HCEC 1CT (cell line): ENCODE measurements at places on chromosomes 7 and 10.

DNA sequence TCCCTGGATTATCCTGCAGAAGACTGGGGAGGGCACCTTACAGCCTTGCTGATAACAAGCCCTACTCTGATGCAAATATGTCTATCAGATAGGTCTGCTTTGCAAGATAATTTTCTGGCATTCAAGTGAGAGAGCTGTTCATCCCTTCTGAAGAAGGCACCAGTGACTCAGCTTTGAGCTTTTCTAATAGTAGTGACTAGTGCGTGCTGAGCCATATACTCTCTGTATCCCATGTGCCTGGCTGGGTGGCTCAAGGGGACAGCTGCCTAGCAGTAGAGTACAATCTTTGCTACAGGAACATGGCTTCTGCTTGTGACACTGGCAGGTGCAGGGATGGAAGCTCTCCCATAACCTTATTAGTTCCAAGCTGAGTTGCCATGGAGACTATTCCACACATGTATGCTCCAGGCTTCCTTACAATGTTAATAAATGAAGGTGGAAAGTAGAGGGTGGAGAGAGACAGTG lies 35.0 kb upstream of the ABCB4 start:
- no peak for DNase-seq

- DNase-seq, result peak; percentile 74
Measured at GRCh38 chr7:158734861-158735260, 30.3 kb upstream of the NCAPG2 start.

- DNase-seq, result no peak
Measured at GRCh38 chr7:12635830-12636229, 51.6 kb upstream of the ARL4A start.

- DNase-seq, result no peak
Measured at GRCh38 chr7:22989643-22990587, 24.0 kb downstream of the HYCC1 start.

GRCh38 chr10:88194041-88194887 lies 330.8 kb downstream of the PTEN start:
- no peak for DNase-seq

DNA sequence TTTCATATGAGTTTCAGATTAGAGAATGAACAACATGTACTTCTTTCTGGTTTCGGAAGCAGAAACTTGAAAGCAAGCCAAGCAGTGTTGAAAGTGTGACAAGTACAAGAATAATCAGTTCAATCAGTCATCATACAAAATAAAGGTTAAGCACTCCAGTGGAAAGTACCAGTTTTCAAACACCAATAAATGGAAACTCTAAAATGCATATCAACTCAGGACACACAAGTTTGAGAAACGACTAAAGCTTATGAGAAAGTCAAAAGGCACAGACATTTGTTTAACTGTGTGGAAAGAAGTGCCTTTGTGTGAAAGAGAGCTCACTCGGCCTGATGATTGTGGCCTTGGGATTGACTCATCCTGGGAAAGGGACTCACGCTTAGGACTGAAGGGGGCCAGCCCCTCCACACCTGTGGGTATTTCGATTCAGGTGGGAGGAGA lies 60.6 kb upstream of the AKR1C1 start:
- DNase-seq, result no peak

DNA sequence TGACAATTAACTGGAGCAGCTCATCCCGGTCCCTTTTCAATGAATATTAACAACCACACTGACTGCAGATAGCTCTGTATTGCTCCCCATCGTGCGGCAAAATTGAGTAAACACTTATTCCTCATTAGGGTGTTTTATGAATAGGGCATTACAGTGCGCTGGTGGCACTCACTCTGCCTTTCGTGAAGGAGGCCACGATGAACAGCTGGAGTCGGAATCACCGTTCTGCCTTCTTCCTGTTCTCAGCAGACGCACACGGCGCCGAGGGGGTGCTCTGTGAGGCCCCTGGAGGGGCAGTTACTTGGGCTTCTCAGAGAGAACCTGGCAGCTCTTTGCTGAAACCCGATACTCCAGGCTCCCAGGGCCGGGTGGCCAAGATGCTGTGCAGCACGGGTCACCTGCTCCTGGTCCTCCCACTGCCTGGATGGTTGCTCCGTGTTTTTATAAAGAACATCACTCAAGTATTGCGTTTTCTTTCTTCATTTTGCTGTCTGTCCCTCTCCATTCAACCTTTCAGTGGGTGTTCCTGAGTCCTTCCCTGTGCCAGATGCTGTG lies 241.9 kb downstream of the GLRX3 start:
- no peak for DNase-seq

- DNase-seq, result no peak
Measured at GRCh38 chr7:127968547-127968946, 62.7 kb downstream of the LRRC4 start.

DNA sequence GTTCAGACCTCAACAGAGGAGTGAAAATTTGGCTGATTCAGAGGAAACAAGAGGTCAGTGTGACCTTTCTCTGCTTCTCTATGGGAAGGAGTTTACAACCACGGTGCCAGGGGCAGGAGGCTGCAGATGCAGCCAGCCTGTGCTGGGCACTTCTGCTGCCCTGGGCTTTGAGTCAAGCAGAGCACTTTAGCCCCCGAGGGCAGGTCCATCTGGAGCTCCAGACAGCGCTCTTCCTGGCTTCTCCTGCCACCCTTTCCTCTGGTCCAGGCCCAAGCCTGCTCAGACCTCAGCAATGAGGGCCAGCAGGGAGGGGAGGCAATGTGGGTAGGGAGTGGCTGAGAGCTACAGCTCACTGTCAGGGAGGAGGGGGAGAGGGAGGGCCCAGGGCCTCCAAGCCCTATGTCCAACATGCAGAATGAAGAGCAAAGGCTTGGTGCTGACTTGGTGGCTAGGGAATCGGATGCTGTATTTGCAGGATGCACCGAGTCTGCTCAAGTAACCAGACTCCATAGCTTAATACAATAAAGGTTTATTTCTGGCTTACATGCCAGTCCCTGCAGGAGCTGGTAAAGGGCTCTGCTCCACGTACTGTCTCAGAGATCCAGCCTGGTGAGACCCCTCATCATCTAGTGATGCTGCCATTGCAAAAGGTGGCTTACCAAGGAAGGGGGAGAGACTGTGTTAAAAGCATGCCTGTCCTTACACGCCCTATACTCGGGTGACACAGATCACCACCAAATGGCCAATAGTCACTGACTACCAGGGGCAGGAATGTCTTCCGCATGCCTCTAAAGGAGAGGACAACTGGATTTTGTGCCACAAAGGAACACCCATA lies 481.6 kb downstream of the RPS24 start:
- DNase-seq, result no peak

- no peak for DNase-seq
Measured at GRCh38 chr10:86308056-86308455, 58.5 kb downstream of the GRID1 start.

DNA sequence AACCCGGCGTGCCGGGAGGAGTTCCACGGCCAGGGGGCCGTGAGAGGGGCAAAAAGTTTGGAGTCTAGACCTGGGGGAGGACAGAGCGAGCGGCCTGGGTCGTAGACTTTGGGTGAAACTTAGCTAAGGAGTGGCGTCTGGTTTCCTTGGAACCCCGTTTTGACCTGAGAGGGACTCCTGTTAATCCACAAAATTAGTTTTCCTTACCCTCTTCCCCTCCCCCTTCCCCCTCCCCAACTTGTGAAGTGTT lies 574 bp downstream of the MARCHF5 start:
- DNase-seq, result no peak

DNA sequence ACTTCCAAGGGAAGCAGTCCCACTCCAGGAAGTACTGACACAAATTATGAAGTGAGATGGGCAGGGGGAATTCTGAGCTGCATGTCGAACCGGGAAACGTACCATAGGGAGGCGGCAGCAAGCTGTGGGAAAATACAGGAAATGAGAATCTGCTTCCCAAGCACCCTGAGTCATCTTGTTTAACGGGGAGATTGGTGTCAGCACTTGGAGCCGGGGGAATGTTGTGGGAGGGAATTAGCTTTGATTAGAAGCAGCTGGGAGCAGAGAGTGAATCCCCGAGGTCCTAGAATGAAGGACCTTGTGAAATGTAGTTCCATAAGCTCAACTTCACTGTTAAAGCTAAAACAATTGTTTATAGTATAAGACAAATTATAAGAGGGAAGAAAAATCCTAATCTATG lies 141.4 kb upstream of the PRKCQ start:
- peak; percentile 98 for DNase-seq

GRCh38 chr7:51111241-51111940 lies 205.2 kb downstream of the COBL start:
- DNase-seq, result no peak

DNA sequence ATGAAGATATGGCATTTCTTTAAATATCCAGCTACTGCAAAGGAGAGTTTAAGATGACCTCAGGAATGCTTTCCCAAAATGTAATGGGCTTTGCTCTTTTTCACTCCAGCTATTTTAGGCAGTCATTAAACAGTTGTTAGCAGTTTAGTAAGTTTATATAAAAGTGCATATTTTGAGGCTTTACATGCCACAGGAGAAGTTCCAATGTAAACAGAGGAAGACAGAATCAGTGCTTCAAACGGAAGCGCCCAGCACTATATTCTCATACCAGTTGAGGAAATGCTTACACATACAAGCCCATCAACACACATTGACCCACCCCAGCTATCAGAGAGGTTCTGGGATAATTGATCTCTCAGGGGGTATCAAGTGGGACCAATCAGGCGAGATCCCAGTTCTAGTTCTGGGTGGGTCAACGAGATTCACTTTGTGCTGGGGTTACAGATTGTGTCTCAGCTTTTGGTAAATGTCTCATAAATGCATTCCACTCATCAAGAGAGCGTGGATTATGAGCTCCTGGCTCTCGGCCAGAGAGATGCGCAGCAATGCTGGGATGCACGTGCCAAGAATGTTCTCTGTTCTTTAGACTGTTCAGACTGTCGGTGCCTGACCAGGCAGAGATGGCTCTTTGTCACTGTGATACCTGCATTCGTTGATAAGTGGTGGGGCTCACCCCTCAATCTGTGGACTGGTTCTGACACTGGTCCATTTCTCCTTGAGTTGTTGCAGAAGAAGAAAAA lies 55.0 kb downstream of the CACNB2 start:
- peak; percentile 75 for DNase-seq

- no peak for DNase-seq
Measured at GRCh38 chr7:8151161-8151725, 110.7 kb downstream of the ICA1 start.

- DNase-seq, result no peak
Measured at GRCh38 chr10:55374060-55374459, 573.0 kb upstream of the PCDH15 start.

DNA sequence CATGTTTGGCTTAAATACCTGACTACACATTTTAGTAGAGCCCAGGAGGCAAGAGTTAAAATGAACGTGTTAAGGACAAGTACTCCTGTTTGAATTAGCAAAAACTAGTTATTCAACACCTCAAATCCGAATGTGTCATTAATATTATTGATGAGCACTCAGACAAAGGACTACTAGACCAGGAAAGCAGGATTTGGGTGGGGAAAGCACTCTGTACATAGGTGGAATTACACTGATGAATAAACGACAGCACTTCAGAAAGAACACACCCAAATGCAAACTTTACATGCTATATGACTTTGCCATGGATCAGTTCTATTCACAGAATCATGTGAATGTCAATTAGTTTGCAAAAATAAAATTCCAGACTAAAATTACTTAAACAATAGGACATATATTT lies 95.1 kb upstream of the CAV2 start:
- no peak for DNase-seq

DNA sequence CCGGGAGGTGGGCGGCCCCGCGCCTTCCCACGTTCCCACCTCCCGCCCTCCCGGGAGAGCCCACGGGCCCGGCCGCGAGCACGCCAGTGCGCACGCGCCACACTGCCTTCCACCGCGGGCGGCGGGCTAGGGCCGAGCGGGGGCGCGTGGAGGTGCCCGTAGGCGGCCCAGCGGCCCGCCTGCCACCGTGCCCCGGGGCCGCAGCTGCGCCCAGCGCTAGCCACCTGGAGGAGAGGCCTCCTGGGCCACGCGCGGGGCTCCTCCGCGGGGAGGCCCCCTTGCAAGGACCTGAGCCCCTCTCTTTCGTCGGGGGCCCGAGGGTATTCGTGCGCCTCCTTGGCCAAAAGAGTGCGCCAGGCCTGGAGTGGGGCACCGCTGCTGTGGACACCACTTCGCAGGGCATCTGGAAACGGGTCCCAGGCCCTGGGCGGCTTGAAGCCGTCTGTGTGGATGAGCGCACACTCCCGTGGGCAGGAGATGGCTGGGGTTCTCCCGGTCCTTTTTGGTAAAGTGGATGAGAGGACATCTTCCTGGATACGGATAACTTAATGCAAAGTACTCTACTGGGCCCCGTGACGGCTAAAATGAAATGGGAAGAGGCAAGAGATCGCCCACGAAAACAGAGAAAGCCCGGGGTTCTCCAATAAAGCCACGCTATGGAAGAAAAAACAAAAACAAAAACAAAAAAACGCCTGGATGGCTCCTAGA lies 9.0 kb upstream of the EBF3 start:
- DNase-seq, result no peak

- DNase-seq, result peak; percentile 65
Measured at GRCh38 chr10:117442944-117443685, 67.9 kb upstream of the PDZD8 start.

GRCh38 chr7:42993038-42993437 lies 60.9 kb downstream of the MRPL32 start:
- no peak for DNase-seq

DNA sequence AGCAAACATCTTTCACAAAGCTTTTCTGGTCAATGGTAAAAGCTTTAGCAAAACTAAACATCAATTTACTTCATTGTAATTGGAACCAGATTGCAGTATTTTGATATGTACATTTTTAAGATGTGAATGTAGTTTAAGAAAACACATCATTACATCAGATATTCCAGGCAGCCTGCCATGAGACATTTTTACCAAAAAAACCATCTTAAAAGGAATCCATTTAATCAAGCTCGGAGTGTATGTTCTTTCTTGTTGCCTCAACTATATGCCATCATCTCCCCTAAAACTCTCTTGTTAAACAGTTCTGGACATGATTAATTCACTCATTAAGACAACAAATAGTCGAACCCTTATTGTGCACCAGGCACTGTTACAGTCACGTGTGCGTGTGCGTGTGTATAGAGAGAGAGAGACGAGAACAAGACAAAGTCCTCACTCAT lies 97.5 kb downstream of the UBE2H start:
- peak; percentile 92 for DNase-seq
